ENCODE measurements at places on chromosomes 6 and 20.

DNA sequence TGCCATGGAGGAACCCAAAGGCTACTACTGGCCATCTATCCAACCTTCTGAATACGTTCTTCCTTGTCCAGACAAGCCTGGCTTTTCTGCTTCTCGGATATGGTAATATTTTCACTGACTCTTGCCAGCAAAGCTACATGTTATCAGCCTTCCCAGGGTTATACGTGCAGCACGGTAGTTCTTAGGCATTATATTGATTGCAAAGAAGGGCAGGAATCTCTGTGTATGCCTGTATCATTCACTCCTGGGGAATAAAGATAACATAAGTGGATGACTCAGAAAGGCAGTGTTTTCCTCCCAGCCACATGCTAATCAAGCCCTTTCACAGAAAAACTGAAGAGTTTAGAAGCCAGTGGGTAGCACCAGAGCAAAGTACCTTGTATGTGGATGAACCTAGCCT is 98.7 kb downstream of the ADGRG6 start:
- DNase-seq: no peak

DNA sequence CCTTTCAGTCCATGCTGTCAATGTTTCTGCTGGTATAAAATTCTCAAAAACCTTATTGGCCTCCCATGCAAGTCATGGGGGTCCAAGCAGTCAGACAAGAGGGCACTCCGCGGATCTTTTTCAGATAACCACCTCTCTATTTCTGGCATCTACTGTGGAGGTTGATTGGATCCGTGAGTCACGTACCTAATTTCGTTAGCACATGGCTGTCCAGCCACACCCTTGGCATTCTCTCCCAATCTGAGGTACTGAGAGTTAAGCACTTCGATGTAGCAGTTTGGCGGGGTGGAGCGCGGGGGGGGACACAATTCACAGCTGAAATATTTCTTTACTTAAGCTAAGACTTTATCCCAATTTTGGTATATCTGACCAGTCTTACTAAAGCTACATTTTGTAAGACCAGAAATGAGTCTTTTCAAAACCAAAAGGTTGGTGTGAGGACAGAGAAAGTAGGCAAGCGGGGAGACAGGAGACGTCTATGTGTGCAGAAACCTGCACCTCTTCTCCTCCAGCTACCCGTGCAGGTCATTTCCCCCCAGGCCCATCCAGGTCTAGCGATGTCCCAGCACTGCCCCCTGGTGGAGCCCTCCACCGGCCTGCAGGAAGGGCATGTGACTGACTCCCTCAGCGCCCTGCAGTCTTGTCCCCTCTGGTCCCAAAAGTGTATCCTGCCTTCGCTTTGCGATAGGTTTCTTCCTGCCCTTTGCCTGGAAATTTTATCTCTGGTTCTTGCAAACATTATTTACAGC is 113.1 kb downstream of the ADAT2 start:
- no peak for DNase-seq

GRCh38 chr20:57088436-57088835 is 178.0 kb downstream of the BMP7 start:
- DNase-seq: no peak

DNA sequence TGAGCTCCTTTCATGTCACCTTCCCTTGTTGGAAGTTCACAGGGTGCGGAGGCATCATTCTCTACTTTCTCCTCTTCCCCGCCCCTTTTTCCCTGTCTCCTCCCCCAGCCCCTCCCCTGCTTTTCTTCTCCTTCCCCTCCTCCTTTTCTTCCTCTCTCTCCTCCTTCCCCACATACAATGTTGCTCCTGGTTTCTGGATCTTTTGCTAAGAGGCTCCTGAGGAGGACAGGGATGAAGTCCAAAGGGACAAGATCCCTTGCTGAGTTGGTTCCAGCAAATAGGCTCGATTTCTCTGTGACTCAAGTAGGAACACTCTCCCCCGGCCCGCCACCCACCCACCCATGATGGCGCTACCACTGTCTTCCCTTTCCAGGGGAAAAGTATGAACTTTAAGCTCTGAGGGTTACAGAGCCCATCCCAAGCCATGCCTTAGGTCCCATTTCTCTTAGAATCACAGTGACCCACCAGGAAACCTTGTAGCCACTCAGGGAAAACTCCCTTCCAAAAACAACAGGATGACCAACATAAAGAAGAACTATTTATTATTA is 852 bp upstream of the TFEB start:
- no peak for DNase-seq

- DNase-seq: no peak
These were observed 32.8 kb upstream of the PMEPA1 start for GRCh38 chr20:57742507-57743181.

DNA sequence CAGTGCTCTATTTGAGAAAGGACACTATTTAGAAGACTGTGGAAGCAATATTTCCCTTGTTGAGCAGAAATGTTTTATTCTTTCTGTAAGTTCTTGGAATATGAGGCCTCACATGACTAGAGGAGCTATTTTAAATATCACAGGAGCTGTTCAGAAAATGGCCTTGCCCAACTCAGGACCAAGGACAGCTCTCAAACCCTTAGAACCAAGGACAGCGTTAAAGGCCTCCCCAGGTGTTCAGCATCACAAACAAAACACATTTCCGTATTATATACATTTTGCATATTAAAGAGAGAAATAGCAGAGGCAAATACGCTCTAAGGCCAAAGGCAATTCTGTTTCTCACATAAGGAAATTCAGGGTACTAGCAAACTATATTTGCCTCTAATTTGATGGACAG is 631.4 kb downstream of the CDH26 start:
- no peak for DNase-seq

- DNase-seq: no peak
These were observed 38.3 kb upstream of the HMGCLL1 start for GRCh38 chr6:55617272-55617671.

- no peak for DNase-seq
These were observed 143.2 kb downstream of the PTCHD4 start for GRCh38 chr6:47967843-47968242.

GRCh38 chr6:37971711-37972390 is 152.3 kb downstream of the ZFAND3 start:
- DNase-seq: no peak

DNA sequence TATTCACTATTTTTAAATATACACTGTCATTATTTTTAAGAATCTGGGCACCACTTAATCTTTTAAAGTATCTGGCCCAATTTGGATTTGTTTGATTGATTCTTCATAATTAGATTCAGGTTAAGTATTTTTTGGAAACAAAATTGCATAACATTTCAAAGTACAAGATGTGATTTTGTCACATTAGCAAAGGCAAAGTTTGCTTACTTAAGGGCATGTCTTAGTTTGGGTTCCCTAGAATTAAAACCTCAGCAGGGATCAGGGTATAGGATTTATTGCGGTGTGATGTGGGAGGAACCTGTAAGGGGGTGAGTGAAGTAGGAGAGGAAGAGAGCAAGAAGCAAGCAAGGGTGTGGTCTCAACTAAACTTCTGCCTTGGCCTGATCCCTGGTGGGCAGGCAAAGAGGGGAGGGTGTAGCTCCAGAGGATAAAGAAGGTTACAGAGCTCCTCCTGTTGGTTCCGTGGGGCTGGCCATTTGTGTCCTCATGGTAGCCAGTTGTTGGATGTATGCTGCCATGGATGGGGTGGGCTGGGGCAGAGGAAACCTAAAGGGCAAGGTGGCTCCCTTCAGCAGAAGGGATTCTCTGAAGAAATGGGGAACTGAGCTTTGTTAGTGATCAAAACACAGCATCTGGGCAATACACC is 668.7 kb upstream of the SLC35B3 start:
- no peak for DNase-seq

DNA sequence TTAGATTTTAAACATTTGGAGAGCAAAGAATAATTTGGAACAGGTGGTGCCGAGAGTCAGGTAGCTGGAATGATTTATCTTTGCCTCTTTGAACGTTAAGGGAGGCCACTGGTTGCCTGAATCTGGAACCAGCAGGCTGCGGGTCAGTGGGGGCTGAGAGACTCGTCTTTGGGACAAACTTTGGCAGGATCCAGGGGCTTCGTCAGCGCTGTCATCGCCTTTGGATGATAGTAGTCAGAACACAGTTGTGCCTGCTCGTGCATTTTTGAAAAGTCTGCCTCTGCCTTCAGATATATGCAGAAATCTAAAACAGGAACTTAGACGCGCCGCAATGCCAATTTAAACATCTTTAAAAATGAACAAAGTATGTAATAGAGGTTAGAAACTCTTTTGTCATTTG is 5.0 kb downstream of the EYA2 start:
- DNase-seq: no peak

GRCh38 chr6:158560836-158561320 is 987 bp downstream of the TMEM181 start:
- DNase-seq: no peak

- no peak for DNase-seq
These were observed 34.8 kb downstream of the ELMO2 start for GRCh38 chr20:46371656-46372055.

Measured in DMS 273 treated with DMSO at 0.1 percent for 48 hours (cell line).